Thymus (tissue), 14 donors: ENCODE measurements at places on chromosomes 5 and 9. TPM values are rescaled to one million over a fixed set of nuclear protein-coding genes. Genes with fewer than 3 reads are reported as not detected.

Gene TSSK1B
- 0.02 TPM for polyA plus RNA-seq

- DNase-seq: no peak
Measured at GRCh38 chr5:111447822-111448221, 64.5 kb downstream of the STARD4 start.

- DNase-seq: no peak
Measured at GRCh38 chr5:10653751-10654400, 90.0 kb downstream of the ANKRD33B start.

DNA sequence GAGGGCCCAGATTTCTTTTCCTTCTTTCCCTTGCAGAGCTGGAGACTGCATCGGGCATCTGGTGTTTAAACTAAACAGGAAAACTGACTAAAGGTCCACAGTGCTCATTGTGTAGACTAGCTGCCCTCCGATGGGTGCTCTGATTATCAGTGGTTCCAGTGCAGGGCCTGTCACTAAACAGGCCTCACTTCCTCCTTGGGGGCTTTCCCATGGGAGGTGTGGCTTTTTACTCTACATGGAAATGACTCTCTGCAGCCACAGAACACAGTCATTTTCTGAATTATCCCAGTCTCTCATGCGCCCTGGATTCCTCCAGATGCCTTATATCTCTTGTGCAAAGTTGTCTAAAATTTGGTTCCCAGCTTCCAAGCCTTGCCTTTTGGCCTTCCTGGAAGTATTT lies 199.2 kb downstream of the TRIO start:
- no peak for DNase-seq

GRCh38 chr9:99720455-99721050 lies 101.1 kb upstream of the NR4A3 start:
- peak; percentile 36 for DNase-seq

DNA sequence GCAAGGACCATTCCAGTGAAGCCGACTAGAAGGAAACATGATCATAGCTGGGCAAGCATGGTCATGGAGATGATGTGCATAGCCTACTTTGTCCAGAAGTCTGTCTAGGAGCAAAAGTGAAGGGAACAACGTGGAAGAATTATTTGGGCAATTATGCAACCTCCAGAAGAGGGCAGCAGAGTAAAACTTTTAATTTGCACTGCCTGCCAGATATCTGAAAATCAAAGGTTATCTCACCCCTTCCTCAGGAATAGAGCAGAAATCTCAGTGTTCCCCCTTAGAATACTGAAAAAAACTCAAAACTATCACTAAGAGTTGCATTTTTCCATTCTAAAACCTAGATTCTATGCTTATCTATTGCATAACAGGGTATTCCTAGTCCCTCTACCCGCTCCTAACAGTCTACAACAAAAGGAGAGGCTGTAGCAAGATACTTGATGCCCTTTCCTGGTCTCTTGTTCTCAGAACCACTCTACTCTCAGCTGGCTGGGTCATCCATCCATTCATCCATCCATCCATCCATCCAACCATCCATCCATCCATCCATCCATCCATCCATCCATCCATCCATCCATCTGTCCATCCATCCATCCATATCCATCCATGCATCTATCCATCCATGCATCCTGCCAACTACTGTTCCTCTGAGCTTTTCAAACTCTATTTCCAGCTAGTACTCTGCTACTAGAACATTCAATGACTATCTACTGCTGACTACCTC lies 8.4 kb upstream of the SETD9 start:
- DNase-seq: peak; percentile 33

DNA sequence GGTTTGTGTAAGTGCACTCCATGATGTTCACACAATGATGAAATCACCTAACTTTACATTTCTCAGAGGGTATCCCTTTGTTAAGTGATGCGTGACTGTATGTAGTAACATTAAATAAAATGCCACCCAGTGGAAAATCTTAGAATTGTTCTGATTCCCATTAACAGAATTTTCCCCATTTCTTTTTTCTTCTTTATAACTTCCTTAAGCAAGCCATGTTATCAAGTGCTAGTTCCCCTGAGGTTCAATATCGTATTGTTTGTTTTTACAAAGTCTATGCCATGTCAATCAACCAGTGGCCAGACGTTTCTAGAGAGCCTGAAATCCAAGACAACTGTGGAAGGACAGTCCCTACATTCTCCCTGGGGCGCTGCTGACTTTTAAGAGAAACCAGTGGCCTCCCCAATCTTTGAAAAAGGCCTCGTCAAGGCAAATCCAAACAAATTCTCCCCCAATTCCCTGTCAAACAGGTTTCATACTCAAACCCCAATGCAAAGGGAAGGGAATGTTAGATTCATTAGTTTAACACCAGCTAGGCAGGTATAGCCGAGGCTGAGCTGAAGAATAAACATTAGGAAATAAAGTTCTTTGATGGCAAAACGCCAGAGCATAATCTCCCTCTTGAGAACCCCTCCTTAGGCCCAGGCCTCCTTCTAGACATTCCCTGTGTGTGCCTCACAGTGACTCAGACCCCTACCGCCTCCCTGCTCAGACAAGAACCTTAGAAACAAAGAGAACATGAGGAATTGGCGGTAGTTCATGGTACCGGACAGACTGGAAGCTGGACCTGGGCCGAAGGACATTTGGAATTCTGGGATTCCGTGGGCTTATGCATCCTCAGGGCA lies 198.7 kb downstream of the GNA14 start:
- no peak for DNase-seq

DNA sequence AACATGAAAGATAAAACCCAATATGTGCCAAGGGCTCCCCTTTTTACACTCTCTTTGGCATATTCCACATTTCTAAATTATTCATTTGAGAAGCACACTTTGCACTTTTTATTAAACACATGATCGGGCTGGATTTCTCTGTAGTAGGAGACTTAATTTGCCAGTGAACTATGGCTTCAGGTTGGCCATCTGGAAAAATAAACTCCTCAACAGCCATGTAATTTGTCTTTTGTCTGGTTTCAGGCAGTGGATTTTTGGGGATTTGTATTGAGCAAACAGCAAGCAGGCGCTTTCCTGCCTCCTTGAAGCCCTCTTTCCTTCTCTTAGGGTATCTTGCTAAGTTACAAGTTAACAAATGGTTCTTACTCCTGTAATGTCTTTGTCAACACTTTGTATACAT lies 73.0 kb upstream of the DMRTA1 start:
- DNase-seq: no peak
